ENCODE measurements at places on chromosomes 3 and 15.
A peak's percentile ranks its signal among the peaks of the same experiment; 100 is the strongest.

DNA sequence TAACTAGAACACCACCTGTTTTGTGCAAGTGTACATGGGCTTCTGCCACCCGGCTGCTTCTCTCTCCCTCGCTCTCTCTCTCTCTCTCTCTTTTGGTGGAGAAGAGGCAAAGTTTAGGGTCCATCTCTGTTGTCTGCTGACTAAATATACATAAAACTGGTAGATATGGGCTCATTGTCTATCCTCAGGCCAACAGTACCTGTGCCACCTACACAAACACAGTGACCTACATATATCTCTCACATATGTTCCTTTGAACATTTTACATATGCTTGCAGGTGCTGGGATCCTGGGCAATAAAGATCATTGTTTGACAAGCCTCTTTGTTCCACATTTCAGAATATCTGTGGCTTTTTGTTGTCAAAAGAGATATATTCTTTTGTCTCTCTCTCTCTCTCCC, 256.3 kb upstream of the KCNH8 start:
- DNase-seq = no peak

DNA sequence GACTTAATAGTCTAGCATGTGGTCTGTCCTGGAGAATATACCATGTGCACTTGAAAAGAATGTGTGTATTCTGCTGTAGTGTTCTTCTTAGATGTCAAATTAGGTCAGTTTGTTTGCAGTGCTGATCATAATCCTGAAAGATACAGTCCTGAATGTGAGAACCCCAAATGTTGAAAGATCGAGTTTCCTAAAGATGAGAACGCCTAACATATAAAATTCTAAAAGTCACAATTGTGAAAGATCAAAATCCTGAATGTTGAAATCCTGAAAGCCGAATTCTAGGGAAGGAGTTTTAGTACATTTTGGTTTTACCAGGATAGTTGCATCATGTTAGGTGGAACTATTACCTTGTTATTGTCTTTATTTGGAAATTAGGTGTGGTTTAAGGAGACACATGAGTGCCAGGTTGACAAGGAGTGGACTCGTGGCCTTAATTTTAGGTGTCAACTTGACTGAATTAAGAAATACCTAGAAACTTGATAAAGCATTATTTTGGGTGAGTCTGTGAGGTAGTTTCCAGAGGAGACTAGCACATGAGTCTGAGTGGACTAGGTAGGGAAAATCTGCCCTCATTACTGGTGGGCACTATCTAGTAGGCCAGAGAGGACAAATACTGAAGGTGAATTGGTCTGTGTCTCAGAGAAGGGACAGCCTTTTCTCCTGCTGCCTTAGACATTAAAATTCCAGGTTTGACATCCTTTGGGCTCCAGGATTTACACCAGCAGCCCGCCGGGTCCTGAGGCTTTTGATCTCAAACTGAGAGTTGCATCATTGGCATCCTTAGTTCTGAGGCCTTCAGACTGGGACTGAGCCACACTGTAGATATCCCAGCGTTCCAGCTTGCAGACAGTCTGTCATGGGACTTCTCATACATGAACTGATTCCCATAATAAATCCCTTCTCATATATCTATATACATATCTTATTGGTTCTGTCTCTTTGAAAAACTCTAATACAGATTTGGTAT, 77.1 kb downstream of the LRRC28 start:
- DNase-seq = no peak

DNA sequence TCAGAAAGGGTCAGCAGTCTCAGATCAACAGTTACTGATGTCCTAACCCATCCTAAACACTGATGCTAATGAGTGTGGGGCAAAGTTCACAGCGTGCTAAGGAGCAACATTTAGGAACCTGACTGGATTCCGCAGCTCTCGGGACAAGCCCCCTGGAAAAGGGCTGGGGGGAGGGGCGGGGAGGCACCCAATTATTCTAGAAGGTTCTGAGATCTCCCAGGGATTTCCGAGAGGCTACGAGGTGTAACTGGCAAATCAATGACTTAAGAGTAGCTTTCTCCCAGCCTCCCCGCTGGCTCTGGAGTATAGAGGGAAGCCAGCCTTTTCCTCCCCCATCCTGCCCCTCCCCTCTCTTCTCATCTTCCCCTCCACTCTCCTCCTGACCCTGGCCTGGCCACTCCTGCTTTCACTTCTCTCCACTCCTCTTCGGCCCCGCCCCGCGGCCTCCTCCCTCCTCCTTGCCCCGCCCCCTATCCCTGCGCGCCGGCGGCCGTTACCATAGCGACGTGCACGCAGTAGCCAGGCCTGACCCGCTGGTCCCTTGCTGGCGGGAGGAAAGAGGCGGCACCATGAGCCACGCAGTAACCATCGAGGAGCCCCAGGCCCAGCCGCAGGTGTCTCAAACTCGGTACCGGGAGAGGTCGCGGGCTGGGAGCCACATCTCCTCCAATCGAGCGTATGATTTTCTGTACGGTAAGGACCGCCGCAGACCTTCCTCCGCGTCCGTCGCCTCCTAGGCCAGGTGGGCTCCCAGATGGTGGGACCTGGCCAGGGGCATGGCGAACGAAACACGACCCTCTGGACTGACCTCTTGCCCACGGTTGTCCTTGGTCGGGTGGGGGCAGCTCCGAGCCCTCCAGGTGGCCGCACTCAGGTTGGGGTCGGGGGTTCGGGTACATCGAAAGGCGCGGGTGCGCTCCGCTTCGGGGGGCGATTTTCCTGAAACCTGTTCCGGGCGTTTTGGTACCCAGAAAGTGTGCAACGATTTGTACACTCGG, at the start of gene CFAP91:
Gene CFAP91, plus strand, starts transcription at position 493 of the 998 bp plus-strand sequence. Its CDS starts 77 bp downstream, at position 570.
- peak; percentile 66 for DNase-seq

DNA sequence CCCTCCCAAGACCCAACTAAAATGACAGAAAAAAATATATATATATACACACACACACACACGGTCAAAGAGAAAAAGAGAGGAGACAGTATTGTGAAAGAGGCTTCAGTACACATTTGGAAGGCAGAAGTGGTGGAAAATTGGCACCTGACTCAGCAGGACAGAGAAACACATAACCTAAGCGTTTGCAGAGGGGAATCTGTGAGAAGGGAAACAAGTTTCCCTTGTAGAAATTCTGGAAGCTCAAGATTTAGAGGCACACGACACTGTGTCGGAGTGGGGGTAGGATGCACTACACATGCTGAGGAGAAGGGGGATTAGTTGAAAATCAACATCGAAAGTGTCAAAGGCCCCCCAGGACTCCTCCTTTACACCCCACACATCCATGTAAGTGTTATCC, 53.1 kb downstream of the PAK2 start:
- DNase-seq = no peak

GRCh38 chr3:28989646-28990089, 291.2 kb upstream of the RBMS3 start:
- no peak for DNase-seq

- no peak for DNase-seq
Observed at GRCh38 chr3:51585197-51585596, 46.7 kb downstream of the RAD54L2 start.

DNA sequence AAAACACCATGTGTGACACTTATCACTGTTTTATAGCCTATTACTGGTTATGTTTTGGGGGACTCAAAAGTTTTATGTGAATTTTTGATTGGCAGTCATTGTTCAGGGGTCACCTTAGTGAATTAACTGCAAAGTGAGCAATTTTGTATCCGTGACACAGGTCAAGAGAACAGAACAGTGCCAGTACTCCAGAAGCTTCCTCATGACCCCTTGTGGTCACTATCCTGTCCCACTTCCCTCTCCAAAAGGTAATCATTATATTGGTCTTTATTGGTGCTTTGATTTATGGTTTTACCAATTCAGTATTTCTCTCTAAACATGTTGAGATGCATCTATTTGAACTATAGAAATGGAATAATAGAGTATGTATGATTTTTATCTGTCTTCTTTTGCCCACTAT, 107.1 kb downstream of the STT3B start:
- no peak for DNase-seq

GRCh38 chr3:61562721-61563312, 1.4 kb downstream of the PTPRG start:
- DNase-seq = no peak

DNA sequence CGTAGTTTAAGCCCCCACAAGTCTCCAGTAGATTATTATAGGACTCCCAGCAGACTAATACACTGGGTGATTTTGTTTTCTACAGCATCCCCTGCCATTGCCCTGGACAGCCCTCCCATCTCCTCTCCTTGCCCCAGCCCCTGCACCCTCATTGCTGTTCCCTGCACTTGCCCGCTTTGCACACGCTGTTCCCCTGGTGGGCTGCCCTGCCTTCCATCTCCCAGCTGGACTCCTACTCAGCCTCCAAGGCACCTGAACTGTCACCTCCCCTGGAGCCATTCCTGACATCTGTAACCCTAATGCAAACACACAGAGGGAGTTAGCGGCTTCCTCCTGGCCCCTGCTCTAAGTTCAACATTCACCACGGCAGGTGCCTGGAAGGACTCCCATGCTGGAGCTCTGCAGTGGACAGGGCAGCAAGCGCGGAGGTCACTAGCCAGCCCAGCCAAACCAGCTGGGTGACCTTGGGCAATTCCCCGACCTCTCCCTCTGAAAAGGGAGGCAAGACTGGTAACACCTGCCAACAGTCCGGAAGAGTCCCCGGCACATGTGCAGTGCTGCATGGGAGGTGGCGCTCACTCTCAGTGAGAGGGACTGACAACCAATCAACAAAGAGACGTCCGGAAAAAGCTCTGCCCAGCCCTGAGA, 38.8 kb upstream of the IQSEC1 start:
- no peak for DNase-seq

DNA sequence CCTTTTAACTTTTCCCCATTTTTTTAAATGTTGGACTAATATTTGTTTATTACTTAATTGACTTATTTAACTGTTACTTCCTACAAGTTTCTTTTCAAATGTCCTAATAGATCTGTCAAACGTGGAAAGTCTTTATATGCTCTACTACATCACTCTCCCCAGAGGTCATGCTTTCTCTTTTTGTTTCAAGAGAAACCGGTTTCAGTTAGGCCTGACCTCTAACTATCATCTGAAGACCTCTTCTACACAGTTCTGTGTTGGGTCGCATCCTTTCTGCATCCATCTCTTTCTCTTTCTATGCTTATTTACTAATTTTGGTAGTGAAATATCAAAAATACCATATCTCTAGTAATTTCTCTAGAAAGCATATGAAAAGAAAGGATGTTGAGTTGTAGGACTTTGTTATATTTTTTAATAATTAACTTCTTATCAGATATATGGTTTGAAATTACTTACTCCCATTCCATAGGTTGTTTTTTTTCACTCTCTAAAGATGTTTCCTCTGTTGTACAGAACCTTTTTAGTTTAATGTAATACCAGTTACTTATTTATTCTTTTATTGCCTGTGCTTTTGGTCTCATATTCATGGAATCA, 781.2 kb upstream of the ARPP21 start:
- no peak for DNase-seq

DNA sequence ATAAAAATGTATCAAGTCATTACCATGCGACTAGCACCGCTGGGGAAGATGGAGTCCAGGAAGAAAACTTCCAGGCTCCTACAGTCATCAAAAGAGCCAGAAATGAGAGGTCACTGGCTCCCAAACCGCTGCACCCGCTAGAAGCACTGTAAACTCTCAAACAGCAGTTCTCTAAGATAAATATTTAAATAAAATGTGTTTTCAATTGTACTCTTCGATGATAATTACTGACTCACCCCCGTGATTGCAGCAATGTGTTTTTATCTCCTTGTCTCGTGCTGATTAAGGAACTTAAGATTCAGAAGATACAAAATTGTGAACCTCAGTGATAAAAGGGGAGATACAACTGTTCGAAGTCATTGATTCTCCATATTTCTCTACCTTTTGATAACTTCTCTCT, 45.8 kb upstream of the FOXP1 start:
- DNase-seq = no peak

GRCh38 chr3:83948771-83949170, 1010.0 kb upstream of the CADM2 start:
- no peak for DNase-seq

- DNase-seq = no peak
Observed at GRCh38 chr15:100082761-100083402, 258.9 kb downstream of the ADAMTS17 start.

DNA sequence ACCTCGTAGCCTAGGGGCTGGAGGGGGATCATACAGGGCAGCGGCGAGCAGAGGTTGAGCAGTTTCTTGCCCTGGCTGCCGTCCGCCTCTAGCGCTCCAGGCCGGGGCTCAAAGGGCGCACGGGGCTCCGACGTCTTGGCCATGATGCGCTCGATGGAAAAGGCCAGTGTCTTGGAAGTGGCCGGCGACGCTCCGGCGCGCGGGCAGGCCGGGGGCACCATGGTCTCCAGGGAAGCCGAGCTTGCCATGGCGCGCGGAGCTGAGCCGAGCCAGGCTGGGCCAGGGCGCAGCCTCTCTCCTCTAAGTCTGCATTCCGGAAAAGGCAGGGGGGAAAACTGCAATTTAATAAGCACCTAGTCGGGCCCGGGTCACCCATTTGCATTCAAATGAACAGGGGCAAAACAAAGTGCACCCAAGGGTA, 719 bp downstream of the FEZF2 start:
- DNase-seq = no peak

Data from D721Med (cell line).